Fibroblast of lung (primary cell): ENCODE measurements at places on chromosomes 2 and 18. TPM values are rescaled to one million over a fixed set of nuclear protein-coding genes. Genes with fewer than 3 reads are reported as not detected.

The ZBTB7C gene
- total RNA-seq = 0.33 and 0.51 TPM in 2 replicates

The ASPRV1 gene
- 0.26 and 0.33 TPM in 2 replicates for total RNA-seq

The C1GALT1C1L gene
- total RNA-seq = 0.33 and 0.51 TPM in 2 replicates

The LRRTM4 gene
- not detected in 2 replicates for total RNA-seq

The NYAP2 gene
- total RNA-seq = under 0.01 TPM in 1 of 2 replicates, not detected in the other

The DYSF gene
- total RNA-seq = under 0.01 TPM in 1 of 2 replicates, not detected in the other

The ABCG5 gene
- not detected in 2 replicates for total RNA-seq

The C18orf54 gene
- total RNA-seq = 3.3 and 5.6 TPM in 2 replicates

The EFEMP1 gene
- 467 and 615 TPM in 2 replicates for total RNA-seq

The PLGLB2 gene
- 1.3 and 1.7 TPM in 2 replicates for total RNA-seq

The TMEM237 gene
- 16.7 and 23.8 TPM in 2 replicates for total RNA-seq

The TCF23 gene
- total RNA-seq = under 0.01 TPM in 1 of 2 replicates, not detected in the other

The IL36RN gene
- total RNA-seq = not detected in 2 replicates

The EDAR gene
- not detected in 2 replicates for total RNA-seq

The CRYGD gene
- total RNA-seq = not detected in 2 replicates

The MIB1 gene
- total RNA-seq = 49.8 and 51.0 TPM in 2 replicates

The ERFE gene
- total RNA-seq = 1.3 and 1.5 TPM in 2 replicates

The SLC39A10 gene
- total RNA-seq = 60.9 and 77.0 TPM in 2 replicates

The UGT1A4 gene
- not detected in 2 replicates for total RNA-seq

The CNTNAP5 gene
- not detected in 2 replicates for total RNA-seq

The IL1A gene
- 0.17 and 0.26 TPM in 2 replicates for total RNA-seq

The ATP6V1C2 gene
- total RNA-seq = under 0.01 TPM in 2 replicates

The KIF5C gene
- total RNA-seq = 0.17 and 0.51 TPM in 2 replicates

The CFAP53 gene
- total RNA-seq = 0.99 and 1.0 TPM in 2 replicates

The SCN9A gene
- 58.6 and 105 TPM in 2 replicates for total RNA-seq

The NT5DC4 gene
- not detected in 2 replicates for total RNA-seq

The DNAJC5G gene
- total RNA-seq = not detected in 2 replicates

The LYG1 gene
- 0.26 and 0.50 TPM in 2 replicates for total RNA-seq

The RAPH1 gene
- total RNA-seq = 15.4 and 21.1 TPM in 2 replicates

The SERPINB10 gene
- not detected in 2 replicates for total RNA-seq

The C18orf63 gene
- total RNA-seq = not detected in 2 replicates

The NOL4 gene
- not detected in 2 replicates for total RNA-seq

The MC5R gene
- total RNA-seq = not detected in 2 replicates

The GAL3ST2 gene
- total RNA-seq = 0.17 TPM in 1 of 2 replicates, not detected in the other

The BMP10 gene
- total RNA-seq = not detected in 2 replicates

The MERTK gene
- total RNA-seq = 1.8 and 6.6 TPM in 2 replicates

The TEKT4 gene
- total RNA-seq = not detected in 2 replicates

The ANKRD30B gene
- total RNA-seq = under 0.01 and 0.33 TPM in 2 replicates

The POTEI gene
- not detected in 2 replicates for total RNA-seq

The EMILIN1 gene
- 187 and 251 TPM in 2 replicates for total RNA-seq

The NEU2 gene
- total RNA-seq = not detected in 2 replicates

The GCKR gene
- total RNA-seq = 0.26 and 0.50 TPM in 2 replicates

The KATNAL2 gene
- total RNA-seq = 3.8 and 4.6 TPM in 2 replicates
